ENCODE measurements at places on chromosomes 11 and 22.

DNA sequence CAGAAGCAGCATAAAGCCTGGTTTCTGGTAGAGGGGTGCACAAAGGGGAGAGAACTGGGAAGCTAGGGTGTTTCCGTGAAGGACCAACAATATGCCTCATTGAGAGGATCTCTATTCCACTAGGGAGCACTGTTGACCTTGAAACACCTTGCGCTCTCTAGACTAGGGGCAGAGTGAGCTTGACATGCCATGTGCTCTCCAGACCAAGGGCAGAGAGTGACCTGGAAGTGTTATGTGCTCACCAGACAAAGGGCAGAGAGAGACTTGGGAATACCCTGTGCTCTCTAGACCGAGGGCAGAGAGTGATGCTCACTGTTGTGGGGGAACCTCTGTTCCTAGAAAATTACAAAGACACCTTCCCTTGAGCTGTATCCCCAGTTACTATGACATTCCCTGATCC lies 15.2 kb upstream of the EI24 start:
- no peak for DNase-seq

- no peak for DNase-seq
Measured at GRCh38 chr22:49035818-49036457, 791.7 kb downstream of the BRD1 start.

- DNase-seq, result no peak
Measured at GRCh38 chr11:128289048-128289447, 298.3 kb downstream of the ETS1 start.

- no peak for DNase-seq
Measured at GRCh38 chr11:119318240-119319135, 1.6 kb upstream of the MCAM start.

- DNase-seq, result no peak
Measured at GRCh38 chr11:114131461-114131864, 72.0 kb downstream of the ZBTB16 start.

DNA sequence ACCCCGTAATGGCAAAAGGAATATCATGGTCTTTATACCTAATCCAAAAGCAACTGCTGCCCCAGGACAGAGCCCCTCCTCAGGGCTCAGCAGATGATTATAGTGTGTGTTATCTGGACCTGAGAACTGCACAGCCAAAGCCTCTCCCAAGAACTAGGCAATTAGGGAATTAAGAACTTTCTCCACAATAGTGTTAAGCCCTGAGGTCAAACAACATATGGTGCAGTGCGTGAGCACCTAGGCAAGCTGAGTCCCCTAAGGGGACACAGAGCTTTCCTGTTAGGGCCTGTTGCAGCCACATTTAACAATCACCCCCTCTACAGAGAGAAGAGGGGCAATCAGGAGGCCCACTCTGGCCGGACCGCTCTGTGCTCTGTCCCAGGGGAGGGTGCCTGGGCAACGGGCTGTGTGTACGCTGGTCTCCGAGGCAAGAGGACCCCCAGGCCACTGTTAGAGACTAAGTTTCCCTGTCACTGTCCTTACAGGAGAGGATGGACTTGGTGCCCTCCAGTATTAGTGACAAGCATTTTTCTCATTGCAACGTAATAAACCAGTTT lies 1.4 kb upstream of the KCNJ5 start:
- no peak for DNase-seq

GRCh38 chr11:126588630-126589491 lies 233.4 kb downstream of the ST3GAL4 start:
- DNase-seq, result no peak

DNA sequence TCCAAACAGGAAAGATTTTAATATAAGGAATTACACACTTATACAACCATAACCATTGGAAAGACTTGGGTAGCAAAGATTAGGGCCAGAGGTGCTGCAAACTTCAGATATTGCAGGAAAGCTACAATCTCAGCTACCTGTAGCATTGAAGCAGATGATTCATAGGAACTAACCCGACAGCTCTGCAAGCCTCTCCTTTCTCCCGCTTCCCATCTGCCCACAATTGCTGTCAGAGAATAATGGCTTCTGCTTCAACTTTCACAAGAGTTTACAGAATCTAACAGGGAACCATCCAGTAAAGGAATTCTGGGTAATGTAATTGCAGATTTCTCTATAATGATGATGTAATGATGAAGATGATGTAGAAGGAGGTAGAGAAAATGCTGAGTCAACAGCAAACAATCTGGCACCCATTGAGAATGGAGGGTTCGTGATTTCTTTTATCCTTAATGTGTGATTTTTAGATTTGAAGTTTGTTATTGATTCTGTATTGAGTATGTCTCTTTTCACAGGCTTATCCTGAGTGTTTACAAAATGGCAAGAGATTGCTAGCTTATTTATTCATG lies 70.8 kb upstream of the USP47 start:
- no peak for DNase-seq

GRCh38 chr22:24335496-24335895 lies 64.9 kb downstream of the SPECC1L start:
- DNase-seq, result no peak

DNA sequence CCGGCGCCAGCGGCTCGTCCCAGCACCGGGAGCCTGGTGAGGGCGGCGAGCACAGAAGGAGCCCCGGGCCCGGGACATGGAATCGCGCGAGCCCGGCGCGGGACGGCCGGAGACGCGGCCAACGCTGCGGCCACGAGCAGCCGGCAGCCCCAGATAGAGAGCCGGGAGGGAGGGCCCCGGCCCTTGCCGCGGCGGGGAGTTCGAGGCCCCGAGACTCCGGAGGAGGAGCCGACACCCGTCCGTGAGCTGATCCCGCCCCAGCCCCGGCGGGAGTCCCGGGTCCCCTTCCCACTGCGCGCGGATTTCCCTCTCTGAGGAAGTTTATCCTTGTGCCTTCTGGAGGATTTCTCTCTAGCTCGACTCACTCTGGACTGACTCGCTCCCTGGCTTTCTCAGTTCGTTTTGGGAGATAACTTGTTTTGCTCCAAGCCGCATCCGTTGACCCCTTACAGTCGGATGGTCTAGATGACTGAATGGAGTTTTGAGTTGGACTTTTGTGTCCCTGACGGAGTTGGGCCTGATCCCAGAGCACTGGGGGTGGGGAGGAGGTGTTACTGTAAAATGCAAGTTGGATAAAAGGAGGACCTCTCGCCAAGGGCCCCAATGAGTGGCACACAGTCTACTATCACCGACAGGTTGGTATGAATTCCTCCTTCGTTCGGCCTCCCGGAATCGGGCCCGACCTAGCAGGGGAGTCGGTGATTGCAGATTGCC lies 585 bp downstream of the ARHGEF12 start:
- DNase-seq, result peak; percentile 47

- no peak for DNase-seq
Measured at GRCh38 chr22:36022162-36022561, 6.5 kb downstream of the RBFOX2 start.

- no peak for DNase-seq
Measured at GRCh38 chr22:40965936-40966725, 15.0 kb downstream of the RBX1 start.

- DNase-seq, result no peak
Measured at GRCh38 chr11:532986-533585, 2.3 kb downstream of the HRAS start.

GRCh38 chr11:130582981-130583380 lies 134.5 kb downstream of the ADAMTS15 start:
- DNase-seq, result no peak

- DNase-seq, result no peak
Measured at GRCh38 chr11:128901653-128902514, 10.7 kb downstream of the KCNJ5 start.

DNA sequence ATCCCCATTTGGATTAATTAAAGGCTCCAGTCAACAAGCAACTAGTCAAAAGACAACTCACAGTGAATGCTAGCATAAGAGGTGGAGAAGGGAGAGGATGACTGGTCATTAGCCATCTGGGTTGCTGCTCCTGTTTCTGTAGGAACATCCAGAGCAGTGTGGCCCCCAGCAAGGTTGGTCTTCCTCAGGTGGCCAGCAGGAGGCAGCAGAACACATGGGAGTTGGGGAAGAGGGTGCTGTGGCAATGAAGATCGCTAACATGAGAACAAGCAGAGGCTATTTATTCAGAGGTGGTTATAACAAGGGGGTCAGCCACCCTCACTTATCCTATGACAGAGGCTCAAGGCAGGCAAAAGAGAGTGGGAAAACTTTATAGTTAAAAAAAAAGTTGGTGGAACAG lies 21.3 kb downstream of the IZUMO1R start:
- peak; percentile 53 for DNase-seq

DNA sequence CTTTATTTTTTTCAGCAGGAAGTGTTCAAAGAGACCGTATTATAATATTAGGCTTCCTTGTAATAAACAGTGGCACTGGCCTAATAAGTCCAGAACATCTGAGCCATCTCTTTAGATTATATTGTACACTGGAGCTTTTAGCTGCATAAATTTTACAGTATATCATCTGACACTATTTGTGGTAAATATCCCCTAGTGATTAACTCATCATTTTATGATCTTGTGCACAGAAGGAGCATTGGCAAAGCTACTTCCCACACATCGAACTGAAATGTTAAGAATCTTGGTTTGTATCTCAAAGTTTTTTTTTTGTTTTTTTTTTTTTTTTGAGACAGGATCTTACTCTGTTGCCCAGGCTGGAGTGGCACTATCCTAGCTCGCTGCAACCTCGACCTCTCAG lies 162.7 kb downstream of the HIPK3 start:
- no peak for DNase-seq

DNA sequence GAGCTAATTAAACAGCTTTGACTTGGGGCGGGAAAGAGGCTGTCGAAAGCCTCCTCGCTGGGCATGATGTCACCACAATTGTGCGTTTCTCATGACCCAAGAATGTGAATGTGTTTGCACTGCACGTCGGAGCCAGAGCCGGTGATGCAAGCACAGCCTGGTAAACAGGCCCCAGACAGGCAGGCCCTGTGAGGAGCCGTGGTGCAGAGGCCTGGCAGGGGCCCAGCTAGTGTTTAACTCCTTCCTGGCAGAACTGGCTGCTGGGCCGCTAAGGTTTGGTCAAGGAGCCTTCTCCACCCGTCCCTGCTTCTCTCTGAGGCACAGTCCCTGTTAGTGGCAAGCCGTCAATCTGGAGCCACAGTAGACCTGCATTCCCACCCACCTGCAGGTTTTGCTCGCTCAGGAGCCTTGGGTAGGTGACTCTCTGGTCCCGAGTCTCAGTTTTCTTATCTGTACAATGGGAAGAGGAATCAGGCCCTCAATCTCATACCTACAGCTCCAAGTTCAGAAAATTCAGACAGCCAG lies 25.4 kb upstream of the SMTN start:
- no peak for DNase-seq

- peak; percentile 46 for DNase-seq
Measured at GRCh38 chr11:95084509-95084908, 5.1 kb upstream of the ENDOD1 start.

- no peak for DNase-seq
Measured at GRCh38 chr11:5107285-5107684, 30.9 kb downstream of the OR52A5 start.

GRCh38 chr22:46053563-46054090 lies 76.7 kb upstream of the WNT7B start:
- peak; percentile 62 for DNase-seq

DNA sequence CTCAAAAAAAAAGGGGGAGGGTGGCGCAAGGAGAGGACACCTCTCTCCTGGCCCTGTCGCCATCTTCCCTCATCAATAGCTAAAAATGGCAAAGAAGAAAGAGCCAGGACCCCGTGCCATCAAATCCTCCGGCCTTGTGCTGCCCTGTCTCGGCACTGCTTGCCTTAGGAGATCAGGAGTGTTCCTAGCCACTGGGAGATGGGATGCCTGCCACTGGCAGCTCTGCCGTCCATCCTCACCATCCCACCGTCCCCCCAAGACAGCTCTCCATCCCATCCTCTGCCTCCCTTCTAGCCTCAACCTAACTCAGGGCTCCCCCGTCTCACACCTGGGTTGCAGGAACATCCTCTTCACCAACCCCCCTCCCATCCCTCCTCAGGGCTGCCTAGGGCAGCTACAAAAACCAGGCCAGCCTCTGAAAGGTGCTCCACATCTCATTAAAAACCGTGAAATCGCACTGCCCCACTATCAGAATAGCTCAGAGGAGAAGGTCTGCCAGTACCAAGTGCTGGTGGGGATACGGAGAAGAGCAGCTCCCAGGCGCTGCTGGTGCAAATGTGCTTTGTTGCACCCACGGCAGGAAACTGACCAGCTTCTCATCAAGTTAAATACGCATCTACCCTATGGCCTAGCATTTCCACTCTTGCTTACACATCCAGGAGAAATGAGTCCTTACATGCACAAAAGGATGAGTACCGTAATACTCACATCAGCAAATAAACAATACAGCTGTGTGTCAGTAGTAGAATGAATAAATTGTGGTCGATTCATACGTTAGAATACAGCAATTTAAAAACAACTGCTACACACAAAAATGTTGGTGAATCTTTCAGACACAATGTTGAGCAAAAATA lies 31.7 kb upstream of the GCAT start:
- no peak for DNase-seq

- DNase-seq, result no peak
Measured at GRCh38 chr11:1367721-1368120, 22.0 kb upstream of the BRSK2 start.

- DNase-seq, result no peak
Measured at GRCh38 chr22:30668386-30668710, 673 bp upstream of the DUSP18 start.

DNA sequence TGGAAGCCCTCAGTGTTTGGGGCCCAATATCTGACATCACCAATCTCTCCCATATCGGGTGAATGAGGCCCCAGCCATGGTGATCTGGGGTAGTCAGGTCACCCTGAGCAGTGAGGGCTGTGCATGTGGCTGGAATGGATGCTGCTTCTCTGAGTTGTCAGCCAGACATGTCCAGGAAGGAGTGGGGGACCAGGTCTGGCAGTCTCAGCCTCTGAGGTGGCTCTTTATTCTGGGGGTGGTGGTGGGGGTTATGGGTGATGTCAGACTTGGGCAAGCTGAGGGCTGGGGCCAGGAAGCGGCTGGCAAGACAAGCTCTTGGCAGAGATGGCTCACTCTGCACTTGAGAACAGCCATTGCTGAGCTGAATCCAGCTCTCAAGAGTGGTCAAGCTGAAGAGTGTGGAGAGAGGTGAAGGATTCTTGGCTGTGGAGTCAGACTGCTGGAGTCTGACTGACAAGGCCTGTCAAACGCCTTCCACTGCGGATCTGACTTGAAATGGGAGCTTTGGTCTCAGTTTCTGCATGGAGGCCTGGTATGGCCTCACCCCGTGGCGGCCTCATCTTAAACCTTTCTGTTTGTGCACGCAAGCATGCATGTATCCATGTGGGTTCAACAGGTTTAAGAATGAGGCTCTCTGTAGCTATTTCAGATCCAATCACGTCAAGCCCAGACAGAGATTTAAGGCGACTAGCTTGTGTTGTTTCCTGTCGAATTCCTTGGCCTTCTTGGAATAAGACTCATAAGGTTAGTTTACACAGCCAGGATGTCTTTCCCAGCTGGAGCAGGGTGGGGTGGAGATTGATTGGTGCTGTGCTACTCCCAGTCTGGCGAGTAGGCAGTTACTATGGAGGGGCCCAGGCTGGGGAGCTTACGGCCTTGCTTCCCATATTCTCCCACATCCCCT lies 83.9 kb upstream of the TIMP3 start:
- DNase-seq, result no peak

GRCh38 chr11:503179-503981 lies 3.7 kb downstream of the RNH1 start:
- peak; percentile 41 for DNase-seq

GRCh38 chr11:23555085-23555484 lies 694.8 kb upstream of the CCDC179 start:
- DNase-seq, result no peak

Measured in activated naive CD8-positive, alpha-beta T cell treated with anti-CD3 and anti-CD28 coated beads, Interleukin-2, amount 50 U/mL, for 24 hours (primary cell).